ENCODE measurements at places on chromosomes 1 and 21.

DNA sequence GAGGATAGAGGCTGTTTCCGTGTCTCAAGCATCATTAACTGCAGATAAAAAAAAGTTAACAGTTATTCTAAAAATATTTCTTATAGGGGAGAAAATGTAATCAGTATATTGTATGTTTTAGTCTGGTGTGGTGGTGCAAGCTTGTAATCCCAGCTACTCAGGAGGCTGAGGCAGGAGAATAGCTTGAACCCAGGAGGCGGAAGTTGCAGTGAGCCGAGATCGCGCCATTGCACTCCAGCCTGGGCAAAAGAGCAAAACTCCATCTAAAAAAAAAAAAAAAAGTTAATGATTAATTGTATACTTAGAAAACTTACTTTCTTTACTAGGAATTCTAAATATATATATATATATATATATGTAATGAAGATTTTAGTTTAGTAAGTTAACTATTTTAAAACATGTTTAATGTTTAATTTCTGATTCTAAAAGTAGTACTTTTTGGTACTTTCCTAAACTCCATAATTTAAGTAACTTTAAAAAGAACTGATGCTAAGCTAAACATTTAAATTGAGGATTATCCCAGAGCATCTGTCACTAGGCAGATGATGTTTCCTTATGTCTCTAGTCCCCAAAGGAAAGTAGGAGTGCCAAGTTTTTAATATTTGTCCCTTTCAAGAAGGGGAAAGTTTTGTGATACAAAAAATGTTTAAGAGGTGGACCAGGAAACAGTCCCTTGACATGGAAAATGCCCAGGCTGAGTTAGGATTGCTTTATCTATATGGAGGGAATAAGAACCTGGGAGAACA, 66.3 kb downstream of the DYRK1A start:
- no peak for DNase-seq

DNA sequence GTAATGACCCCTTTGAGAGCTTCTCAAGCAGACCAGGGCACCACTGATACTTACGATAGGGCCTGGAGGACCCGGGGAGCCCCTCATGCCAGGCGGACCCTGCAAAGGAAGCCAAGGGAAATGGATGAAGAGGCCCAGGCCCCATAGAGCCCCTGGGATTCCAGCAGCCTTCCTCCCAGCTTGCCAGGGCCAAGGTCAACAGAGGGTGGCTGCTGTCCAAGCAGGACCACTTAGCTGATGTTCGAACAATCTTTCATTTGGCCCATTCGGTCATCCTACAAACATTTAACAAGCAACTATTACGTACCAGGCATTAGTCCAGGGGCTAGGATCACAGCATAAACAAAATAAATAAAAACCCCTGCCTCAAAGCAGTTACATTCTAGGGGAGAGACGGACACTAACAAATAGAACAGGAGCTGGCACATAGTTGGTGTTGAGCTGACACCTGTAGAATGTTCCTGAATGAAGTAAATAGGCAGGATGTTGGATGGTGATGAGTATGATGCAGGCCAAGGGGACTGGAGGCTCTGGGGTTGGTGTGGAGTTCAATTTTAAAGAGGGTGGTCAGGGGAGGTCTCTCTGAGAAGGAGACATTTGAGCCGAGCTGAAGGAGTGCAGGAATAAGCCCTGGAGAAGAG, 27.0 kb upstream of the PEF1 start:
- DNase-seq = no peak

DNA sequence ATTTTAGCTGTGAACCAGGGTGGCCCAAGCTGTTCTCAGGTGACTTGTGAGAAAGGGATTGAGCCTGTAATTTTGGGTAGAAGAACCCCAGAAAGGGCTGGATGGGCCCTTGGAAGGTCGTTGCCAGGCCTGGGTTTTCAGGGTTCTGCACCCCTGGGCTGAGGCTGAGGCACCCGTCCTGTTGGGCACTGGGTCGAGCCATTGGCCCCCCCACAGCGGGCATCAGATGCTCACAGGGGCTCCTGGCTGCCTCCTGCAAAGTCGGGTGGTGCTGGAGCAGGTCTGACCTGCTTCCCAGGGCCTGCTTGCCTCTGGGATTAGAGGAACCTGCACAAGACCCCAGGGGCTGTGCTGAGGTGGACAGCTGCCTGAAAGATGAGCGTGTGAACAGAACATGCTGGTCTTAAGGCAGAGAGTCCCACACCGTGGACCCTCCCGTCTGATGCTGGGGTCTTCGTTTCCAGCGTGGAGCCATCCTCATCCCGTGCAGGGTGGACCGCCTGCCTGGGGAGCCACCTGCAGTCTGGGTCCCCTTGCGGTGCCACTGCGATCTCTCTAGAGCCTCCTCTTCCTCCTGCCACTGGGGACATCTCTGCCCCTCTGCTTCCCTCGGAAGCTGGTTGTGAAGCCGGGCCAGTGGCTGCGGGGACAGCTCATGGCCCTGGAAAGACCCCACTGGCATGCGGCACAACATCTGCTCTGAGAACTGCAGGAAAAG, 1.7 kb upstream of the TRPM2 start:
- no peak for DNase-seq

DNA sequence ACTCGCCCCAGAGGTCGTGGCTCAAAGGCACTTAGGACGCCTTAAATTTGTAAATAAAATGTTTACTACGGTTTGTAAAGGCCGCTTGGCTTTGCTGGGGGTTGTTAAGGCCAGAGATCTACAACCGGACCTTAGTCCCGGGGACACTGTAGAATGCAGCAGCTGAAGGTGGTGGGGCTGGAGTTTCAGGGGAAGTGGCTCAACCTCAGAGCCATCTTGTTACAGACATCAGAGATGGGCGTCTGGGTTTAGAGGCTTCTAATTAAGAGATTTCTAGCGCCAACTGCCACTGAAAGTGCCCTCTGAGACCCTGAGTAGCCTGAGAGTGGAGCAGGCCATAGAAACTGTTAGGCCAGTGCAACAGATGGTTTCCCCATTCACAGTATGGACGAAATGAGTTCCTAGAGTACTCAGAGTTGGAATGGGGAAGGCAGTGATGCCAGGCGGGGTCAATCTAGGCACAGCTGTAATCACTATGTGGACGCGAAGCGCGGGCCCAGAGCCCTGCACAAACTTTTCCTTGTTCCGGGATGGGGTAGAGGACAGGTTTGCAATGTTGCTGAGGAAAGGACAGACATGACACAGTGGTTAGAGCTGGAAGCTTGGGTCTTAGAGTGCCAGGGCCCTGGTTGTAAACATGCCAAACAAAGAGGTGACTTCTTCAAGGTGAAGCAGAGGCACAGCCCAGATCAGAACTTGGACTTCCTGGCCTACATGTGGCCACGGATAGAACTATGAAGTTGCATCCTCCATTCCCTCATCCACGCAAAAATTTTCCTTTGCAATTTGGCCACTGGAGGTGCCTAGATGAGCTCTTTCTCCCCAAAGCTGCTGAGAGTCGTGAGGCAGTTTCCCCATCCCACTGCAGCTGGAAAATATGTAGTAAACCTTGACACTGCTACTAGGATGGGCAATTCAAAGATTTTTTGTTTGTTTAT, 6.0 kb downstream of the HLX start:
- no peak for DNase-seq

DNA sequence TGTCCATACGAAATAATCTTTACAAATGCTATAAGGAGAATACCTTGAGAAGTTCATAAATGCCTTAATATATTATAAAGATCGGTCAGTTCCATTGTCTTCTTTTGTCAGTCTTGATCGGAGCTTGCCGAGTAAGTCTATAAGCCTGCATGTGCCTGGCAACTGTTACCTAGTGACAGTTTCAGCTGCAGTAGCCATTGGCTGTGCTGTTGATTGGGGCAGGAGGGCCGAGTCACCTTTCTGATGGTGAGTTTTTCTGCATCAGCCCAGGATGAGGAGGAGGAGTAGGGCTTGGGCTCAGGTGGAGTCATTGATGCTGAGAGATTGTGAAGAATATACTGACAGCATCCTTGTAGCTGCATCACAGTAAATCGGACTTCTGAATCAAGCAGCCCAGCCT, 1.9 kb upstream of the GPR52 start:
- DNase-seq = no peak

GRCh38 chr1:54922921-54923421, 36.0 kb upstream of the DHCR24 start:
- DNase-seq = no peak

DNA sequence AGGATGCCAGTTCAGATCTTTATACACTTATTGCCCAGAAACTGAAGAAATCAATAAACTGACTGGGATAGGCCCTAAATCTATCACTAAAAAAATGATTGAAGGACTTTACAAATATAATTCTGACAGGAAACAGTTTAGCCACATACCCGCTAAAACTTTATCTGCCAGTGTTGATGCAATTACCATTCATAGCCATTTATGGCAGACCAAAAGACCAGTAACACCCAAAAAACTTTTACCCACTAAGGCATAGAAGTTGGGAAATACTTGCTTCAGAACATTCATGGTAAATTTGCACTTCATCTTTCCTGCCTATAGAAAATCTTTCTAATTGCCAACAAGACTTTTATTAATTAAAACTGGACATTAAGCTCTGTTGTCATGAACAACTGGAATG, 15.0 kb upstream of the GPR25 start:
- DNase-seq = no peak

DNA sequence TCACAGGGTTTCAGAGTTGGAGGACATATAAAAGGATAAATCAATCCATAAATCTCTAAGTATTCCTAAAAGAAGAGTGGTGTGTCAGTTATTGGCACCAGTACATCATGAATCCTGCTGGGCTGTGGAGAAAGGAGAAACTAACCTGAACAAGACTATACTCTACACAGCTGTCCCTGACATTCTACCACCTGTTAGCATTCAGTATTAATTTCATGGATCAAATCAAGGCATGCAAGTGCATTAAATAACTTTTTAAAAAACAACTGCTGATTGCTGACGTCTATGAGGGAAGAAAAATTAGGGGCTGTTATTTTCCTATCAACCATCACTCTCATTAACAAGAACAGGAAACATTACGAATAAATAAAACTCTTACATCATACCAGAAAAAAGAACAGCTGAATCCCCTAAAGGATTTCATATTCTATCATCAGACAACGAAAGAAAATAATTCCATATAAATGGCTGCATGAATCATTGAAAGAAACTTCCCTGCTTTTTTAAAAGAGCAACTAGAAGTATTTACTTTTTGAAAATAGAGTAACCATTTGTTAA, 121.7 kb downstream of the ATF6 start:
- DNase-seq = no peak

DNA sequence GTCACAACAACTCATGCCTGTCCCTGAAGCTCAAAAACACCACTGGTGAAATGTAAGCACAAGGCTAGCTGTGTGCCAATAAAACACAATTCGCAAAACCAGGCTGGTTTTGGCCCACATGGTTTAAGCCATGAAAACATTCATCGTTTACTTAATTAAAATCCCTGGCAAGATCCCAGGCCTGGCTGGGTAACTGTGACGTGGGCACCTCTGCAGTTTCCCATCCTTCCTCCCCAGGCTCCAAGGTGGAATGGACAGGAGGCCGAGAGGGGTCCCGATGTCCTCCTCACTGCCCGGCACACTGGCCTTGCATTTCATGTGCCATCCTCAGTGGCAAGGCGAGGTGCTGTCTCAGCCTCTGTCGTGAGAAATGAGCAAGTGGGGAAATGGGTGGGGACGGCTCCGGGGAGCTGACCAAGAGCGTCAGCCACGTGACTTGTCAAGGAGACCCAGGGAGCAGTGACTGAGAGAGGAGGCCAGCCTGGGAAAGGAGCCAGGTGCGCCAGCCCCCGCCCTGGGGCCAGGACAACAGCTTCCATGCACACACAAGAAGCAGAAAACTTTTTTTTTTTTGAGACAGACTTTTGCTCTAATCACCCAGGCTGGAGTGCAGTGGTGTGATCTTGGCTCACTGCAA, 153.1 kb upstream of the RAB4A start:
- DNase-seq = no peak
